ENCODE measurements at places on chromosomes 2 and 18.

- DNase-seq: no peak
Observed at GRCh38 chr2:204150721-204151120, 214.2 kb downstream of the ICOS start.

DNA sequence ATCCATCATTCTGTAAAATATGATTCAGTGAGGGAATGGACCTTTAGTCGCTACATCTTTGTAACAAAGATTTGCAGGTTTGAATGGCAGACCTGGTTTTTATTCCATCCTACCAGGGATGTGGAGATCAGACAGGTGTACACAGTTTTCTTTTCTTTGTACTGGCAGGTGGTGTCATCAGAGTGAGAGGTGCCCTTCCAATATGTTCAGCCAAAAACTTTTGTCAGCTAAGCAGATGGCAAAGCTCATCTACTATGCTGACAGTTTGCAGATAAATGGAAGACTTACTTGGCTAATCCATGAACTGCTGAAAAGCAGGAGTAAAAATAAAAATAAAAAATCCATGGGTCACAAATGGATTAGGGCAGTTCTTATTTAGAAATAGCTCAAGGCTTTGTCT, 185.5 kb upstream of the DOK6 start:
- peak; percentile 21 for DNase-seq

DNA sequence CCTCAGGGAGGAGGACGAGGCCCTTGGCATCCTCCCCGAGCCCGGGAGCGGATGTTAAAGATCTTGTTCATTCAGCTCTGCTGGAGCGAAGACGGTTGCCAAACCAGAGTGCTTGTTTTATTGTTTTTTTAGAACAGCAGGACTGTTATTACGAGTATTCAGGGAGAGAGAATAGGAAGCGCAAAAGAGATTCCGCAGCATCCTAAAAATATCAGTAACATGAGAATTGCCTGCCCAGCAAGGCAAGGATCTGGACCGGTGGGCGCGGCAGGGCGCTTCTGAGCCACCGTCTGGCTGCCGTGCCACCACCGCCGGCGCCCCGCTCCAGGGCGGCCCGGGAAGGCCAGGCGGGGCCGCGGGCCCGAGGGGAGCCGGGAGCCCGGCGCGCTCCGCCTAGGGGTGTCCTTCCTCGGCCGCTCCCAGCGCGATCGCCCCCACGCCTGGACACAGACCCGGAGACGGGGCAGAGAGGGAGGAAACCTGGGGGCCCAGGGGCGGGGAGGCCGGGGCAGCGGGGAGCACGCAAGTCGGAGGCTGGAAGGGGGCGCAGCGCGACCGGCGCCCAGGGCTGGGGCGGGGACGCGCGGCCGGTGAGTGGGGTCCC, 843 bp downstream of the CYS1 start:
- no peak for DNase-seq

- DNase-seq: no peak
Observed at GRCh38 chr18:38843291-38843690, 1277.7 kb upstream of the CELF4 start.

DNA sequence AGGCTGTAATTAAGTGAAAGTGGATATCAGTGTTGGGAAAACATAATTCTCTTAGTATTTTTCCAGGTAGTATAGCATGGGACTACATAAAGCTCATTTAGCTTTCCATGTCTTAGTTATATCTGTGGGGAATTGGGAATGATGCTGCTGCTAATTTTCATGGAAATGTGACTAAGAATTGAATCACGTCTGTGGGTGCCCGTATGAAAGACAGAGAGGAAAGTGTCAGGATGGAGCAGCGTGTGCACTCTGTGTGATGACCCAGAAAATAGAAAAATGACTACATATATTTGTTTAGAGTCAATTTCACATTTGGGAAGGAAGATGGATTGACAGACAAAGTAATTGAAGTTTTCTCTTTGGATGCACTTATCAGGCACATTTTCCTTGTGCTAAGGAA, 212.1 kb downstream of the PTPRM start:
- no peak for DNase-seq

DNA sequence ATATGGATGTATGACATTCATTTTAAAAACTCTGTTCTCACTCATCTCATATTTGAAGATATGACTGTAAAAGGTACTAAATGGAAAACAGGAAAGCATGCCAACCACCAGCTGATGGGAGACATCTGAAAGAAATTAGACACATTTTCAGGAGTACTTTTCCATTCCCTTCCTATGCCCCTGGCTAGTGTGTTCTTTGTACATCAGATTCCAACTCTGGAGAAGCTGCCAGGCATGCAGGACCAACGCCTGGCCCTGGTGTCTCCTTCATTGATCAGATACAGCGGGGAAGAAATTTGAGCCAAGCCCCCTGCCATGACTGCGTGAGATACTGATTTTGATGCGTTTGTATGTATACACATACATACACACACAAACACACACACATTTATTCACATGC, 599.0 kb upstream of the SYT4 start:
- no peak for DNase-seq
